ENCODE measurements at places on chromosomes 7 and 10. TPM values are rescaled to one million over a fixed set of nuclear protein-coding genes. Genes with fewer than 3 reads are reported as not detected.

SLC13A1 gene
- total RNA-seq = not detected

HOXA9 gene
- 7.9 TPM for total RNA-seq

ZNF853 gene
- 0.57 TPM for total RNA-seq

CYP26C1 gene
- under 0.01 TPM for total RNA-seq

HEPACAM2 gene
- under 0.01 TPM for total RNA-seq

ZNF425 gene
- 5.8 TPM for total RNA-seq

ZNF33A gene
- 10.1 TPM for total RNA-seq

PDE6C gene
- total RNA-seq = not detected

CDCA7L gene
- 46.6 TPM for total RNA-seq

CALML5 gene
- not detected for total RNA-seq

All from smooth muscle cell of bladder (primary cell).